ENCODE measurements at places on chromosomes 12 and 14.

- no peak for ATAC-seq
Observed at GRCh38 chr12:127411166-127411915, 855.6 kb upstream of the TMEM132C start.

DNA sequence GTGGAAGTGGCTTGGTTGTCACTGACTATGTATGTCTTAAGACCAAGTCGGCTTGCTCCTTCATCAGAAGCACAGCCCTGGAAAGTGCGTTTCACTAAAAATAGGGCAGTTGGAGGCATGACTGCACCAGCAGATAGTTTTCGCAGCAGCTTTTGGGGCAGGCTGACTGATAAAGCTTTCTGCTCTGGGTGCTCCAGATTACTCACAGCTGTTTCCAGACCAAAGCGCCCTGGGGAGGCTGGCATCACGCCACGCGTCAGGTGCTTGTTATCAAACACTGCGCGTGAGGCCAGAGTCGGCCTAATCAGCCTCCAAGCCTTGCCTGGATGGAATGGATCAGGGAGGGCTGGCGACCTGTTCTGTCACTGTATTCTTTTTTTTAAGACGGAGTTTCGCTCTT is 13.3 kb upstream of the LRRC10 start:
- ATAC-seq, result no peak

DNA sequence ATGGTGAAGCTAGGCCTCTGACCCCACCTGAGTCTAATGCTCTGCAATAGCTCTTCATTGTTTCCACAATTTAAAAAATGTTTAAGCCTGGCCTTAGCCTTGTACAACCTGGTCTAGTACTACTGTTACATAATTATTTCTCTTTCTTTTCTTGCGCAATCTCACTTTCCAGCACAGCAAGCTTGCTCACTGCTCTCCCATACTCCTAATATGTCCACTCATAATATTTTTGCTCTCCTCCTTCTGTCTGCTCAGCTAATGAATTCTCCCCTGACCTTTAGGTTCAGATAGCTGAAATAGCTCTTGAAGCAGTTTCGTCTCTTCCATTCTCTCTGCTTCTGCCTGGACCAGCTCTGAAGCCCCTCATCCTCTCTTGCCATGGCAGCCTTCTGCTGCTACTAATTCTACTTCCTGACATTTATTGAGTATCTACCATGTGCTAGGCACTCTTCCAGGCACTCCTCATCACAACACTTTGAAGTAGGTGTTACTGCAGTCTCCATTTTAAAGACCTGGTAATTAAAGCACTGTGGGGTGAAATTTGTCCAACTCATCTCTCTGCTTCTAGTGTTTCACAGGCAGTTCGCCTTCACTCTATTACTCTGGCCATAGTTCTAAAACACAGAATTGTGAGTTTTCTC is 2.8 kb upstream of the SLC48A1 start:
- ATAC-seq, result no peak

GRCh38 chr12:27732281-27732680 is 21.6 kb downstream of the MRPS35 start:
- no peak for ATAC-seq

DNA sequence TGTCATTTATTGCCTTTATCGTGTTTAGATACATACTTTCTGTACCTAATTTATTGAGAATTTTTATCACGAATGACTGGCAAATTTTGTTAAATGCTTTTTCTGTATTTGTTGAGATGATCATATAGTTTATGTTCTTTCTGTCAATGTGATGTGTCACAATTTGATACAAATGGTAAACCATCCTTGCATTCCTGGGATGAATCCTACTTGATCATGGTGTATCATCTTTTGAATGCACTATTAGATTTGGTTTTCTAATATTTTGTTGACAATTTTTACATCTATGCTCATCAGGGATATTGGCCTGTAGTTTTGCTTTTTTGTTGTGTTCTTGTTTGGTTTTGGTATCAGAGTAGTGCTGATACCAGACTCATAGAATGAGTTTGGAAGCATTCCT is 185.1 kb downstream of the NUBPL start:
- ATAC-seq, result no peak

GRCh38 chr12:2414810-2415567 is 362.2 kb downstream of the CACNA1C start:
- ATAC-seq, result no peak

DNA sequence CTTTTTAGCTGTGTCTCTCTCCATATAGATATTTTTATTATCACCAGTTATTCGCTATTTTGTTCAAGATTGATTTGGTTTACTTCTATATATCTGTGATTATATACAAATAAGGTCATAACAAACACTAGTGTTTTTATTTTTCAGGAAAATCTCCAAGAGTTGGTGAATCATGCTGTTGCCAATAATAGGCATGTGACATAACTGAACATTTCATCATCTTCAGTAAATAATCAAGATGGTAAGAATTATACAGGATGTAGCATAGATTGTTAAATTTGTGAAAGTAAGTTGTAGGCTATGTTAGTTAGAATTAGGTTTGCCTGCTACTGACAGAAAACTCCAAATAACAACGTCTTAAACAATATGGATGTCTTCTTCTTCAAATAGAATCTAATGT is 240.9 kb upstream of the PDE3A start:
- no peak for ATAC-seq

- no peak for ATAC-seq
Observed at GRCh38 chr14:76446921-76447320, 71.0 kb downstream of the ESRRB start.

DNA sequence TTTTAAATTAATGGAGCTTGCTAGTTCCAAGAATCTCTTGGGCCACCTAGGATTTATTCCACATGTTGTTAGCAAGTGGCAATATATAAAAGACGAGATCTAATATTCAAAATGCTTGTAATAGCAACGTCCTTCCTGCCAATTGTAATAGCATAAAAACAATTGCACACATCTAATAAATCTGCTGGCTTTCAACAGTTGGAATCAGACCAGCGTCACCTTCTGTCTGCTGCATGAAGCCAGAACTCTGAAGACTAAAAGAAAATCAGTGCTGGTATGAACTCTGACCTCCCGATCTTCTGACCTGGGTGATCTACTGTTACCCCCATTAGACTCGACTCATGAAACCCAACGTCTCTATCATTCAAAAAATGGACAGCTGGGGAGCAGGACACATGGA is 100.6 kb downstream of the DIO2 start:
- no peak for ATAC-seq

GRCh38 chr12:24364921-24365320 is 415.5 kb upstream of the SOX5 start:
- no peak for ATAC-seq

GRCh38 chr12:12645485-12645884 is 33.8 kb downstream of the CREBL2 start:
- peak; percentile 63 for ATAC-seq

- no peak for ATAC-seq
Observed at GRCh38 chr12:124381456-124382296, 86.8 kb downstream of the RFLNA start.

- no peak for ATAC-seq
Observed at GRCh38 chr12:110766311-110767154, 23.8 kb upstream of the PPP1CC start.

DNA sequence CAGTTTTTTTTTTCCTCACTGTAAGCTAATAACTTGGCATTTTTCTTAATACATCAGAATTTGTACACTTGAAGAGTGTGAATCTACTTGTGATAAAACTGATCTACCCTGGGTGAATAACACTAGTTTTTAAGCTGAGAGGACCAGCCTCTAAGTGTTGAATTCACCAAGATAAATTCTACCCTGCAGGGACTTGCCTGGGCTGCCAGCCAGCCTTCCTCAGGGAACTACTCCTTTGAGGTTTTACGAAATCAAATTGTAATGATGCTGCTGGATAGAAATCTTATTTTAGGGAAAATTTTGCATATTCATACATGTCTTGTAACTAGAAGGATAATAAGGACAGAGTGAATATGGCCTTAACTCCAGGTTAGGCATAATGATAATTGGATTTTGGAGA is 1.9 kb downstream of the MED21 start:
- no peak for ATAC-seq

GRCh38 chr12:42639556-42639955 is 50.0 kb upstream of the PRICKLE1 start:
- ATAC-seq, result no peak

GRCh38 chr14:104507443-104507842 is 72.1 kb upstream of the C14orf180 start:
- no peak for ATAC-seq

GRCh38 chr12:513446-513845 is 53.7 kb downstream of the B4GALNT3 start:
- ATAC-seq, result no peak

GRCh38 chr14:105485739-105486162 is 935 bp upstream of the CRIP1 start:
- ATAC-seq, result no peak

GRCh38 chr12:125983094-125983783 is 918.0 kb downstream of the AACS start:
- ATAC-seq, result no peak

DNA sequence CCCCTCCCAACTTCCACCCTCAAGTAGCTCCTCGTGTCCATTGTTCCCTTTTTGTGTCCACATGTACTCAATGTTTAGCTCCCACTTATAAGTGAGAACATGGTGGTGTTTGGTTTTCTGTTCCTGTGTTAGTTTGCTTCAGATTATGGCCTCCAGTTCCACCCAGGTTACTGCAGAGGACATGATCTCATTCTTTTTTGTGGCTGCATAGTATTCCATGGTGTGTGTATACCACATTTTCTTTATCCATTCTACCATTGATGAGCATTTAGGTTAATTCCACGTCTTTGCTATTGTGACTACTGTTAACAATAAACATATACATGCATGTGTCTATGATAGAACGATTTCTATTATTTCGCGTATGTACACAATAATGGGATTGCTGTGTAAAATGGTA is 362.6 kb downstream of the TMTC2 start:
- no peak for ATAC-seq

DNA sequence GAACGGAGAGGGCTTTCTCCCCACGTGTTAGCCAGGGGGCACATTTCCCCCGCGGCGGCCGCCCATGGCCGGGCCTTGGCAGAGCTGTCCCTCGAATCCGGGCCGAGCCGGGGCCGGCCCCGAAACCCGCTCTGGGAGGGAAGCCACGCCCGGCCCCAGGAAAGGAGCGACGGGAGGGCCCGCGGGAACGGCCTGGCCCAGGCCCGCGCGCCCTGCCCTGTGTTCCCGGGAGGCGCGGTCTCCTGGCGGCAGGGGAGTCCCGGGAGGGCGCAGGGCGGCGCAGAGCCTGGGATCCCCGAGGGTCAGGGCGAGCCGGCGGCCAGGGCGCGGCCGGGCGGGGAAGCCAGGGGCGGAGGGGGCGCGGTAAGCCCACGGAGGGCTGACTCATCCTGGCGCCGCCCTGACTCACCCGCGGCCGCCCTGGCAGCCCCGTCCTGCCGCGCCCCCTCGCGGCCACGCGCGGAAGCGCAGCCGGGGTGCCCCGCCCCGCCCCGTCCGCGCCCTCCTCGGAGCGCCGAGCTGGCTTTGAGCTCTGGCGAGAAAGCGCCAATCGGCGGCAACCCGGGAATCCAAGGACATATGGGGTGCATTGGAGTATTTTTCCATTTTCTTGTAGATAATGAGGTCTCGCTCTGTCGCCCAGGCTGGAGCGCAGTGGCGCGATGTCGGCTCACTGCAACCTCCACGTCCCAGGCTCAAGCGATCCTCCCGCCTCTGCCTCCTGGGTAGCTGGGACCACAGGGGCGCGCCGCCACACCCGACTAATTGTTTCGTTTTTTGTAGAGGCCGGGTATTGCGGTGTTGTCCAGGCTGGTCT is 31.8 kb upstream of the PLEKHG6 start:
- ATAC-seq, result peak; percentile 94

GRCh38 chr12:108318472-108319275 is 20.4 kb downstream of the CMKLR1 start:
- ATAC-seq, result no peak

- no peak for ATAC-seq
Observed at GRCh38 chr12:976644-977043, 14.4 kb upstream of the ERC1 start.

DNA sequence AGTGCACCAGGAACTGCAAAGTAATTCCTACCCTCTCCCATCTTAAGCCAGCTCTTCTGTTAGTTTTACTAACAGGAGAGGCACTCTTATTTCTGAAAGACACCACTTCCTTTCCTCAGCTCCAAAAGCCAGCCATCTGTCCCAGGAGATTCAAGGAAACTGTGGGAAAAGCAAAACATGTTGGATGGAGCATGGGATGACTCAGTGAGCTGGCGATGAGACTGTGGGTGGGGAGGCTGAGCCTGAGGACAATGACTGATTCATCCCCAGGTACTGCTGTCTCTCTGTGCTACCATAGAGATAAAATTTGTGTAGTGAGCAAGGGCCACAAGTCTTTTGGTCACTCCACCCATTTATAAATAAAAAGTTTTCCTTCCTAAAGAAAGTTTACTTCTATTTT is 141.4 kb downstream of the MYRFL start:
- no peak for ATAC-seq

GRCh38 chr12:74598819-74599218 is 61.2 kb downstream of the ATXN7L3B start:
- ATAC-seq, result no peak

DNA sequence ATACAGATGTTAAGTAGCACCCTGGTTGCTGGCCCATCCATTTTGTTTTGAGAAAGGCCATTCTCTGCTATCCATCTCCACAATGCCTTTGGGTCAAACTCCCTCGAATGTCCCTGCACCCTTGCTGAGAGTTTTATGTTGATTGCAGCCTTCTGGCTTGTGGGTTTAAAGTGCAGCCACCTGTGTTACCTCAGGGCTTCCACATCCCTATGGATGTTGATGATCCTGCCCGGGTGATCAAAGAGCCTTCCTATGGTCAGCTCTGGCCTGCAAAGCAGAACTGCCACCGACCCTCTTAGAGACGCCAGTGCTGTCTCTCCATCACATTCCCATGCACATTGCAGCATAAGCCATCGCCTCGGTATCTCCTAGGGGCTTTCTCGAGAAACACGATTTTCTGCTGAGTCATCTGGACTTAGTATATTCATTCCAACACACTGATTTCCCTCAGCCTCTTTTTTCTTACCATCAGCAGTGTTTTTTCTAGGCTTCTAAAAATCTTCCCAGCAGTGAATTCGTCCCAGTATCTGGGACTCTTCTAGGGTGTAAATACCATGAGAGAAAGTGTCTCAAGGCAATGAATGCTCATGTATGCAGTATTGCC is 585.7 kb upstream of the TMEM132C start:
- ATAC-seq, result no peak

- ATAC-seq, result no peak
Observed at GRCh38 chr12:110937104-110937641, 16.8 kb upstream of the MYL2 start.

Data from activated CD4-positive, CD25-positive, alpha-beta regulatory T cell treated with anti-CD3 and anti-CD28 coated beads, Interleukin-2, amount 50 U/mL, for 24 hours (primary cell).